NCI-H774 (cell line): ENCODE measurements at places on chromosomes 16 and 17.
A peak's percentile ranks its signal among the peaks of the same experiment; 100 is the strongest.

- no peak for DNase-seq
Observed at GRCh38 chr17:7332111-7332510, 3.0 kb upstream of the NEURL4 start.

DNA sequence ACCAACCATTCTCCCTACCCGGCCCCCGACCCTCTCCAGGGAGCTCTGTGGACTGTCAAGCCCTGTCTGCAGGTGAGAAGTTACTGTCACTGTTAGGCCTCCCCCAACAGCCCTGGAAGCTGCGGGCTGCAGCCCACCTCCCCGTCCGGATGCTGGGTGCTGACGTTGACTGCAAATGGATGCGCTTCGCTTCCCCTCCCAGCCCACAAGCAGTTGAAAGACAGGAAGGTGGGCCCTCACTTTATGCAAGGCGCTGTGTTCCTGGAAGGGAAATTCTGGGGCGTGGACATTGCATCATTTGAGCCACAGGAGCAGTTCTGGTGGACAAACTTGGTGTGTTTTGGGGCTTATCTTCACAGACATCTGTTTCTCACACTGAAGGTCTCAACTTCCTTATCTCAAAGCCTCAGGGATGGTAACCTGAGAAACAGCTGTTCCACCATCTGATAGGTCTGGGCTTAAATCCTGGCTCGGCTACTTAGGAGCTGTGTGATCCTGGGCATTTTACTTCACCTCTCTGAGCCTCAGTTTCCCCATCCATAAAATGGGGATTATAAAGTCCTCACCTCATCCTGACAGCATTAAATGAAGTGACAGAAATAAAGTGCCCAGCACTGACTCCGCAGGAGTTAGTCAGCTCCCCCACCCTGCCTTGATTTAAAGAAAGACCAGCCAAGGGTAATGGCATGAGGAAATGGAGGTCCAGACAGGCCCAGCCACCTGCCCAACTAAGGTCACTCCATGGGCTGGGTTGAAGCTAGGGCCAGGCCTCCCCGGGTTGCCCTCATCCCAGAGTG lies 4.6 kb upstream of the DRC7 start:
- DNase-seq: no peak

GRCh38 chr17:33695431-33695830 lies 402.3 kb upstream of the ASIC2 start:
- DNase-seq: no peak

- no peak for DNase-seq
Observed at GRCh38 chr17:74754832-74755231, 6.4 kb downstream of the NHERF1 start.

DNA sequence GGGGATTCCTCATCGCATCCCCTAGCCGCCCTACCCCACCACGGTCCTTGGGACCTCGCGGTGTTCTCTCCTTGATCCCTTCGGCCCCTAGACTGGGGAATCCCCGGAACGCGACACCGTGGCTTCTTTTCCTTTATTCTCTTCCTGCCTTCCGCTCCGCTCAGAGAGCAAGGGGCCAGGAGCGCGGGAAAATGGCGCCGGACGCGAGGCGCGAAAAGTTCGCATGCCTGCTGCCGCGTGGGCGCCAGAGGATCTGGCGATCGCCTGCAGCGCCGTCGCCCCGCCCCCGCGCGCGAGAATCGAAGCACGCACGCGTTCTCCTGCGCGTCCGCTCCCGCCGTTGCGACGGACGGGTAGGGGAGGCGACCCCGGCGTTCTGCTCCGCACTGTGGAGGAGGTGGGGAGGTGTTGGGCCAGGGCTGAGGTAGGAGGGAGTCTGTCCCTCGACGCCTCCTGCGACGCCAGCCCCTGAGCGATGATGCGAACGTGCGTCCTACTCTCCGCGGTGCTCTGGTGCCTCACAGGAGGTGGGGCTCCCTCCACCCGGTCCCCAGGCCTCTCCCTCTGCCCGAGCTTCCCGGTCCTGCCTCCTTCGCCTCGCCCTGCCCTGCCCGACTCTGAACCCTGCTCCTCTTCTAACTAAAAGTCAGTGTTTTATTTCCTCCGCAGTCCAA lies at the start of gene ZPBP2:
Gene ZPBP2, plus strand, starts transcription at position 323 of the 674 bp plus-strand sequence. Its CDS starts 153 bp downstream, at position 476.
- no peak for DNase-seq

- DNase-seq: no peak
Observed at GRCh38 chr16:10312784-10313724, 72.8 kb upstream of the ATF7IP2 start.

- no peak for DNase-seq
Observed at GRCh38 chr17:79154446-79154845, 79.8 kb downstream of the ENGASE start.

- no peak for DNase-seq
Observed at GRCh38 chr17:2240541-2240940, 63.0 kb downstream of the SMG6 start.

- DNase-seq: no peak
Observed at GRCh38 chr16:27270349-27270748, 1.8 kb upstream of the NSMCE1 start.

- DNase-seq: no peak
Observed at GRCh38 chr16:24088767-24089166, 167.4 kb upstream of the CACNG3 start.

DNA sequence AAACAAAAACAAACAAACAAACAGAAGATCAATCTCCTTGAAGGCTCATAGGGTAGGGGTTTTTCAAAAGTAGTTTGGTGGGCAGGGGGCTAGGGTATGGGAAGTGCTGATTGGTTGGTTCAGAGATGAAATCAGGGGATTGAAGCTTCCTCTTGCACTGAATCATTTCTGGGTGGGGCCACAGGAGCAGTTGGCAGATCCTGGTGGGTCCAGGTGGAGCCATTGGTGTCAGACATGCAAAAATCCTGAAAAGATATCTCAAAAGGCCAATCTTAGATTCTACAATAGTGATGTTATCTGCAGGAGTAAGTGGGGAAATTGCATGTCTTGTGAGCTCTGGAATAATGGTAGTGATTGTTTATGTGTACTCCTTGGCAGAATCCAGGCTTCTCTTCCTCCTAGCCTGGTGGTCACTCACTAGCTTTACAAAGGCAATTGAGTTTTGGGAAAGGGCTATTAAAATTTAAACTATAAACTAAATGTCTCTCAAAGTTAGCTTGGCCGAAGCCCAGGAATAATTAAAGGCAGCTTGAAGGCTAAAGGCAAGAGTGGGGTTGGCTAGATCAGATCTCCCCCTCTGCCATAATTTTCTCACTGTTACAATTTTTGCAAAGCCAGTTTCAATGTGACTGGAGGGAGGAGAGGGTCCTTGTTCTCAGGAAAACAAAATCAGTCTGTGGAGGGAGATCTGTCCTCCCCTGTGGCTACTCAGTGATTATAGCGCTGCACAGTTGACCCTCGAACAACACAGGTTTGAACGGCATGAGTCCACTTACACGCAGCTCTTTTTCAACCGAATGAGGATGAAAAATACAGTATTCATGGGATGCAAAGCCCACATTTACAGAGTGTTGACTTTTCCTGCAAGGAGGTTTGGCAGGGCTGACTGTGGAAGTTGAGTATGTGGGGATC lies 45.2 kb downstream of the RNF112 start:
- no peak for DNase-seq

- no peak for DNase-seq
Observed at GRCh38 chr17:74764751-74765286, 11.3 kb downstream of the NAT9 start.

GRCh38 chr16:53084746-53085334 lies 30.0 kb downstream of the CHD9 start:
- DNase-seq: no peak

DNA sequence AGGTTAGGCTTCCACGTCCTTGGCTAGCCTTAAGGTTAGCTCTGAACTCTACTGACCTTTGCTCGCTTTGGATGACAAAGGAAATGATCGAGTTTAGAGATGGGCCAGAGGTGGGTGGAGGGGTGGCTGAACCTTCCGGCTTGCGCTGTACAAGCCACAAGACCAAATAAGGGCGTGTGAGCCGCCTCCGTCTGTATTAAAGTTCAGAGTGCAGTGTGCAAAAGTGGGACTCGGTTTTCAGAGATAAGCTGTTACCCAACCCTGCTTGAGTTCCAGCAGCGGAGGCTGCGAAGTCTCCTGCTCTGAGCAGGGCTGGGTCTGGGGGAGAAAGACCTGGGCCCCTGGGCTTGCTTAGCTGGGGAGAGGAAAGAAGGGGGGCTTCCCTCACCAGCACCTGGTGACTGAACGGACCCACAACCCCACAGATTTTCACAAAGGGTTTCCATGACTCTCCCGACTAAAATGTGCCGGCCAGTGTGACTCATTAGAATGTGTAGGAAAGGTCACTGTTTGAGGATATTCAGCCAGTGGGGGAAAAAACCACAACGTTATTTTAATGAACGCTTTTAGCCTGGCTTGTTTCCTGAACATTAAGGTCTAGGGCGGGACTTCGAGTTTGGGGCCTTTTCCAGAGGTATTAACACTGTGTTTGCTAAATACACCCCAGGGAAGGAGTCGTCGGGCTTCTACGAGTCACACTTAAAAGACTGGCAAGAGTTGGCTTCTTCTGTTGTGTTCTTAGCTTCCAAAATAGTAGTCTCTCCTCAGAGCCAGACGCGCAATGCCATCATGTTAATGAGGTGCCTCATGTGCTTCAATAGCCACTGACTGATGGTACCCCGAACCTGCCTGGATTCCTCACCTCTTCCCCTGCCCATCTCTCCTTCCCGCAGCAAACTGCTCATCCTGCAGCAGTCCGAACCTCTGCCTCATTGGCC lies 67.0 kb downstream of the CENPV start:
- no peak for DNase-seq

GRCh38 chr17:48622857-48623256 lies 3.3 kb downstream of the HOXB9 start:
- DNase-seq: no peak

- DNase-seq: no peak
Observed at GRCh38 chr17:40475234-40475908, 26.1 kb downstream of the TNS4 start.

DNA sequence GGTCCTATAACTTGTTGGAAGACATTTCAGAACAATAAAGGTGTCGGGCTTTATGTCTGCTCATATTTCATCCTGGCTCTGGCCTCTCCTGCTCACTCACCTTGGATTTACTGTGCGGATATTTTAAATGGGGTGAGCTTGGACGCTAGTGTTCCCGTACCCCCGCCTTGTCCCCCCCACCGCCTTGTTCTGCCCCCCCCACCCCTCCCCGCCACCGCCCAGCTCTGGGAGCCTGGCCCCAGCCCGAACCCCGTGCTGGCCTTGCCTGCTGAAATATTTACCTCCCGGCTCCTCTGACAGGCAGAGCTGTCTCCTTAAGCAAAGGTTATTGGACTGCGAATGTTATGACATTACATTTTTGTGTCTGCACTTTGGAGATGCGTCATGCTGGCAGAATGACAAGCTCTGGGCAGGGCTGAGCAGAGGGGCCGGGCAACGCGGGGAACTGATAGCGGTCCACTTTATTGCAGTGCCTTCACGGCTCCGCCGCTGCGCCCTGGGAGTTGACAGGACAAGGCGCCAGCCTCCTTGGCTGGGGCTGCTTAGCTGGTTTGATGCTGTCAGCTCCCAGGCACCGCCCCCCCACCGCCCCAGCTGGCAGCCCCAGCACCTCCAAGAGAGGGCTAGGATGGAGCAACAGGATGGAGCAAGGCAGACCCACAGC lies 222.5 kb upstream of the GSE1 start:
- no peak for DNase-seq

- no peak for DNase-seq
Observed at GRCh38 chr16:88815227-88815626, 3.5 kb upstream of the APRT start.

DNA sequence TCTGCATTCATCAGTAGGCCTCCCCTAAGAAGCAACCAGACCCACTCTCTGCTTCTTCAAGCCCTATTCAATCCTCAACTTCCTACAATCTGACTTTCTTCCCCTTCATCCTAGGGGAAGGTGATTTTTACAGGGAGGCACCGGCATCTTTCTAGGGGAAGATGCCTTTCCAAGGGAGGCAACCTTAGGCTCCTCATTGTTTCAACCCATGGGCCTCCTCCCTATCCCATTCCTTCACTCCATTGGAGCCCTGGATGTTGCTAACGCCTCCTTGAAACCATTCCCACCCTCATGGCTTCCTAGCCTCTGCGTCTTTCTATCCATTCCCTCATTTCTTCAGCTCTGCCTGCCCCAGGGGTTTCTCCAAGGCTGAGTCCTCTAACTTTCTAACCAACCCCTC lies 2.7 kb upstream of the CUEDC1 start:
- no peak for DNase-seq

GRCh38 chr16:20906341-20907255 lies 6.0 kb downstream of the LYRM1 start:
- DNase-seq: no peak

- peak; percentile 51 for DNase-seq
Observed at GRCh38 chr17:79391376-79392233, 219.2 kb downstream of the RBFOX3 start.

DNA sequence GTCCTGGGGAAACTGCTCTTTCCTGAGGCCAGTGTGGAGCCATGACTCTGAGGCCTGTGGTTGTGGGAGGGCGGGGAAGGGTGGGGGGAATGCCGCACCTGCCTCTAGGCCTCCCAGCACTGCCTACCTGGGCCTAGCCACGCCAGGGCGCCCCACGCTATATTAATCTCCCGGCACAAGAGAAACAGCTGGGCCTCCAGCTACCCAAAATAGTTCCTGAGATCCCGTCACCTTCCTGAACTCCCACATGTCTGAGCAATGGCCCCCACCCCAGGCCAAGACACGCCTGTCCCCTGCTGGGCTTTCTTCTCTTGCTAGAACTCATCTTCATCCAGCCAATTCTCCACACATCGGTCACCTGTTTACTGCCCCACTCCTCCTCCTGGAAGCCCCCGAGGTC lies 13.0 kb upstream of the MTSS2 start:
- DNase-seq: no peak

DNA sequence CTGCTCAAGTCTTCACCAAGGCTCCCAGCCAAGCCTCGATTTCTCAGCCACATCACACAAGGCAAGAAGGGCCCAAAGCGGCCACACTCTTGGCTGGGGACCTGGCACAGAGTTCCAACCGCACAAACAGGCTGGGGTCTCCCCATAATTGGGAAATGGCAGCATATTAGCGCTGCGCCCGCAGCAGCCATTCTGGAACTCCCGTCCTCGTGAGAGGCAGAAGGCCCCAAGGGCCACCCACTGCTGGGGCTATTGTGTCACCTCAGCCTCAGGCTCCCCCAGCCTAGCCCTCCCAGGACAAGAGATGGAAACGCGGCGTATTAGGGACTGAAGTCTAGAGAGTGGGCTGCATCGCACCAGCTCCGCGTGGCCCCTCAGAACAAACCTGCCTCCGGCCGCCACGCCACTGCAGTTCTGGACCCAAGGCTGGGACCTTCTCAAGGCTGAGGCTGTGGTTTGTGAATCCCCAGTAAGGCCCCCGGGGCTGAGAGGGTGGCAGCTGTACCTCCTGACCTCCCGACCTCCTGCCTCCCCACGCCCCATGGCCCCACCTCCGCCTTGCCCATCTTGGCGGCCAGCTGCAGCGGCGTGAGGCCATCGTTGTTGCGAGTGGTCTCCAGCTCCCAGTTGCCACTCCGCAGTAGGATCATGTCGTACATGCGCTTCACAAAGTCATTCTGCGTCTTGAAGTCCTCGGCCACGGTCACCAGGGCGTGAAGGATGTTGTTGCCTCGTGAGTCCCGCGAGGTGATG lies 25.3 kb downstream of the TRPV3 start:
- DNase-seq: no peak
